Pulmonary artery endothelial cell (primary cell): ENCODE measurements at places on chromosomes 5 and 9. TPM values are rescaled to one million over a fixed set of nuclear protein-coding genes. Genes with fewer than 3 reads are reported as not detected.

The TRIM14 gene
- 3.4 and 9.1 TPM in 2 replicates for total RNA-seq

The IQGAP2 gene
- total RNA-seq, result 4.4 and 8.3 TPM in 2 replicates

The PCSK5 gene
- 8.9 and 11.5 TPM in 2 replicates for total RNA-seq

The SURF6 gene
- 12.8 and 13.4 TPM in 2 replicates for total RNA-seq

The TTC16 gene
- not detected in 2 replicates for total RNA-seq

The NR2F1-AS1 gene
- total RNA-seq, result 15.0 and 17.1 TPM in 2 replicates

The NOXA1 gene
- 0.11 and 0.66 TPM in 2 replicates for total RNA-seq

The ARHGEF37 gene
- total RNA-seq, result 7.3 and 9.2 TPM in 2 replicates

The IL33 gene
- total RNA-seq, result 16.6 and 24.4 TPM in 2 replicates

The SLC6A3 gene
- not detected in 2 replicates for total RNA-seq

The C5orf58 gene
- total RNA-seq, result not detected in 2 replicates

The PITX1 gene
- 0.04 and 0.26 TPM in 2 replicates for total RNA-seq

The SNCB gene
- 0.07 TPM in 1 of 2 replicates, not detected in the other for total RNA-seq

The LECT2 gene
- not detected in 2 replicates for total RNA-seq

The RAD17 gene
- 13.4 and 16.6 TPM in 2 replicates for total RNA-seq

The BSPRY gene
- total RNA-seq, result under 0.01 TPM in 1 of 2 replicates, not detected in the other

The SPINK6 gene
- total RNA-seq, result not detected in 2 replicates

The SPATA31E1 gene
- not detected in 2 replicates for total RNA-seq

The CCL27 gene
- 0.14 TPM in 1 of 2 replicates, not detected in the other for total RNA-seq

The IFNA17 gene
- total RNA-seq, result not detected in 2 replicates

The CARD9 gene
- total RNA-seq, result 0.59 and 1.1 TPM in 2 replicates

The FOXD4L5 gene
- 0.11 and 0.13 TPM in 2 replicates for total RNA-seq

The IFNK gene
- not detected in 2 replicates for total RNA-seq

The SPINK5 gene
- 0.26 TPM in 1 of 2 replicates, not detected in the other for total RNA-seq
